ENCODE measurements at places on chromosomes 1 and 21.

DNA sequence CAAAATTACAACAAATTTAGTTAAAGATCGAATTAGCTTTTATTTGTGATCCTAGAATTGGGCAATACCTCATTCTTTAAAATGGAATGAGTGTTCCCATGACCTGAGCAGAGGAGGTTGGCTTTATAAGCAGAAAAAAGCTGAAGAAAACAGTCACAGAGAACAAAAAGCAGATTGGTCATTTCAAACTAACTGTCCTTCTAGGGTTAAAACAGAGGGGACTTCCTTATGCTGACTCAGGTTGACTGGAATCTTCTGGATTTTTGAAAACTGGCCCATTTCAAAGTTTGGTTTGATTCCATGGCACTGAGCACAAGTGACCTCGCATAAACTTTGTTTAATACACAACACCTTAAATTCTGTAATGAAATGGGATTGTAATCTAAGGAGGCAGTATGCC is 17.6 kb downstream of the NFASC start:
- no peak for DNase-seq

DNA sequence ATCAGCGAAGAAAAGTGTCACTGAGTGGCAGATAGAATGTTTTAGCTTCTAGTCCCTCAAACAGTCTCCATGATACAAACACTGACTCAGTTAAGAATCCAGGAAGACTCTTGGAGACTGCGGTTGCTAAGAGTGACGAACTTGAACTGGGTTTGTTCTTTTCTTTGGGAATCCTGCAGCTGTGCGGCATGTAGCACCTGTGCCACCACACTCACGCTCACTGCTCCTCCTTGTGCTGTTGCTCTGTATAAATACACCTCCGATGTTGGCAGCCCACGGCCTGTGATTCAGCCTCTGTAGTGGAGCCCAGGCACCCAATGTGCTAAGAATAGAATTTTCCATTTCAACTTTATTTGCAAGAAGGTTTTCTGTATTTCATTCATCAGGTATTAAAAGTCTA is 5.5 kb upstream of the PPIE start:
- DNase-seq, result no peak

DNA sequence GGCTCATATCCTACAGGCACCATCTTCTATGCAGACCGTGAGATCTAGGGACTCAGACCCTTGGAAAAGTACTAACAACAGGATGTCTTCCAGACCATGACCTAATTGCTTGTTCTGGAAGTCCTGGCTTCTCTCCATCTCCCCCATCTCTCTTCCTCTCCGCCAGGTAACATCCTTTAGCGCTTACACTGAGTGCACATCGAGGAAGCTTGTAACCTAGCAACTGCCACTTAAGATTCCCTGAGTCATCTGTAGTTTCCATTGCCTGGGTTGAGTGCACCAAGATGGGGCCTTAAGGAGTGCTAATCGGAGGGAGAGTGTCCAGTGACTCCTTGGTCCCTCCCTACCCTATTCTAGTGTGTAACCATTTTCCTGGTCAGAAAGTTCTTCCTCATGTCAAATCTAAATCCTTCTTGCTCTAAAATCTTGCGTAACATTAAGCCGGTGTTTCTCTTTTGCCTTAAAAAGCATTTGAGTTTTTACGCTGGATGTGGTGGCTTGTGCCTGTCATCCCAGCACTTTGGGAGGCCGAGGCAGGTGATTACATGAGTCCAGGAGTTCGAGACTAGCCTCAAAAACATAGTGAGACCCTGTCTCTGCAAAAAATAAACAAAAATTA is 9.7 kb downstream of the KLHDC8A start:
- DNase-seq, result no peak

DNA sequence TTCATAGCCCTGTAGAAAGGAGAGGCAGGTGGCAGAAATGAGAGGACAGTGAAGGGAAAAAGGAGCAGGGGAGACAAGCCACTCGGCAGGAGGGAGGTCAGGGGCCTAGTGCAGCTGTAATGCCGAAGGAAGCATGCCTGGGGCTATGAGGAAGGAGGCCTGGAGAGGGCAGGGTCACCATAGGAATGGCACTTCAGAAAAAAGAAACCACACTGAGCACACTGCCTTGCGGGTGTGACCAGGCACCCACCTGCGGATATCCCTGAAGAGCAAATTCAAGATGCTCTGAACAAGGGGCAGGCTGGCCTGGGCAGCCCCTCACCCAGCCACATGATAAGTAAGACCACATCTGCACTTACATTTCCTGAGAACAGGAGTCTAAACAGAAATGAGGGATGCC is 104.7 kb downstream of the JAK1 start:
- DNase-seq, result no peak

DNA sequence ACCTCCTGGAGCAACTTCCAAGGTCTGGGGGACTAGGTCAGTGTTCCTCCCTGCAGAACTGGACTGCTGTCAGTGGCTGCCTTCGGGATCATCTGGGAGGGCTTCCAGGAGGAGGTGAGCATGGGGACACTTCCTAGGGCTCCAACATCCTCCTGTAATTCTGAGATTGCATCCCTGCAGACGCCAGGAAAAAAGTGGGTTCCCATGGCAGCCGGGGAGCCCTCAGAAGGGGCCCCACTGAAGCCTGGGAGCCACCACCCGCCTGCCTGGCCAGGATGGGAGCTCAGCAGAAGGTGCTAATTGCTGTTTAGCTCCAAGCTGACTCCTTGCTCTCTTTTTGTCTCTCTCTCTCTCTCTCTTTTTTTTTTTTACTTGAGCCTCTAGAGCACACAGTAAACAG is 16.1 kb upstream of the ARF1 start:
- DNase-seq, result no peak

All from stimulated activated CD4-positive, alpha-beta T cell treated with anti-CD3 and anti-CD28 coated beads, Interleukin-1b, Interleukin-23, amount 100 ng/mL, for 48 hours (primary cell).